ENCODE measurements at places on chromosomes 6 and 20. TPM values are rescaled to one million over a fixed set of nuclear protein-coding genes. Genes with fewer than 3 reads are reported as not detected.

GRCh38 chr6:40410821-40411220 lies 176.3 kb downstream of the LRFN2 start:
- no peak for DNase-seq

DNA sequence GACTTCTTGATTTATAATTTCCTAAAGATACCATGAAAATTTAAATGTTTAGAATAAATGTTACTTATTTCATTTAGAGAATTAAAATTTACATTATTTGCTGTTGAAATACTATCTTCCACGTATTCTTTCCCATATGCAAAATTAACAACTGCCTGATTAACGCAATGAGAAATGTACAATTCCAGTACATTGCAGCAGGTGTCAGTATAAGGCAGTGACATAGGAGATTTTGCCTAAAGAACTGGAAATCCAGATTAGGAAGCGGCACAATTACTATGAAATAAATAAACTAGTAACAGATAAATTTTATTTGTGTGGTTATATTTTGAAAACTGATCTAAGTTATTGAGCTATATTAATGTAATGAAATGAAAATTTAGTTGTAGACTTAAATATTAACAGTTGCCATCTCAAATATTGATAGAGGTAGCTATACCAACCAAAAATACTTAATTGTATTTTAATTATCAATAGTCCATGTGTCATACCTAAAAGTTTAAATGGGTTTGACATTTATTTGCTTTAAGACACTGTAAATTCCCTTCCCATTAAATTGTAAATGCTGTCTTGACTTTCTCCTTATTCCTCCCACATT lies 300.2 kb downstream of the UTRN start:
- DNase-seq: no peak

- DNase-seq: no peak
These were observed 5.5 kb downstream of the NT5DC1 start for GRCh38 chr6:116106146-116106545.

- no peak for DNase-seq
These were observed 105.0 kb downstream of the PREX1 start for GRCh38 chr20:48722737-48723191.

- DNase-seq: no peak
These were observed 40.3 kb upstream of the TENT5A start for GRCh38 chr6:81792826-81793225.

DNA sequence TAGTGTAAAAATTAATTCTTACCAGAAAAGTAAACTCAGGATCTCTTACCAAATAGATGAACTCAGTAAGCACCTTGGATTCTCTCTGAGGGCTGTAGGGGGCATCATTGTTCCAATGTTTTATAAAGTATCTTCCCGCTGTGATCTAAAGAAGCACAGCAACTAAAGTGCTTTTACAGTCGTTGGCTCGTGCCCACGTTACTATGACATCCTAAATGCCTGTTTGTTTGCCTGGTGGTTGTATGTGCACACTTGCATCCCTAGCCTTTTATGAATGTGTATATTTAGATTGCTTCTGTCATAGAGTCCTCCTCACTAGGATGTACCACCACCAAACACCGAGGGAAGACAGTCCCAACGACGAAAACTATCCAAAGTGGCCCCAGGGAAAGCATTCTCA lies 34.5 kb downstream of the SLX4IP start:
- peak; percentile 58 for DNase-seq

DNA sequence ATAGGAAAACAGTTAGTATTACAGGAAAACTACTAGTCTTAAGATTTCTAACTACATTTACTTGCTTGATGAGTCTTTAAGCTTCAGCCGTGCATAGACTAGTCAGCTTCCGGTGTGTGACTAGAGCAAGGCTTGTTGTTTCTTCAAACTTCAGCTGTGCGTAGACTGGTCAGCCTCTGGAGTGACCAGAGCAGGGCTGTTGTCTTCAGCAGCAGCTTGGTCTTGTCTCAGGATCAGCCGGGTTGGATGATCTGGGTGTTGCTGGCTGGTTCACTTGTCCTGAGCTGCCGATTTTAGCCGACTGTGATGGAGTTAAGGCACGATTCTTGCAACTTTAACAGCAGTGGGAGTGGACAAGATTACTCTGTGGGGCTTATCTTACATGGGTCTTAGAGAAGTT lies 44.7 kb downstream of the HLA-C start:
- DNase-seq: no peak

- DNase-seq: no peak
These were observed 40.8 kb downstream of the ITCH start for GRCh38 chr20:34403908-34404307.

GRCh38 chr6:37600312-37600916 lies 97.3 kb downstream of the MDGA1 start:
- no peak for DNase-seq

DNA sequence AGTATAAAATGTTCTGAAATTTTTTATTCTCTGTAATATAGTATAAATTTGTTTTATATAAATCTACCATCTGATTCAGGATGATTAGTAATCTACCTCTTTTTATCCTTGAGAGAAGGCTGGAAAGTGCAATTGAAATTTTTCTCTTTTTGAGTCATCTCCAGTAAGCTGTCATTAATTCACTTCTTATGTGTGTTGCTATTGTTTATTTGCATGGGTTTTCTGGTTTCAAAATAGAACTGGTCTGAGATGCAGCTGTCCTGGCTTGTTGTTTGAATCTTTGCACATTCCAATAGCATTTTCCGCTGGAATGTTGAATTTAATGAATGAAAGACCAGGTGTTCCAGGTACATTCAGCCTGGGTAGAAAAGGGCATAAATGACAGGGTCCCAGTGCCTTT lies 24.3 kb upstream of the TAB2 start:
- peak; percentile 60 for DNase-seq

DNA sequence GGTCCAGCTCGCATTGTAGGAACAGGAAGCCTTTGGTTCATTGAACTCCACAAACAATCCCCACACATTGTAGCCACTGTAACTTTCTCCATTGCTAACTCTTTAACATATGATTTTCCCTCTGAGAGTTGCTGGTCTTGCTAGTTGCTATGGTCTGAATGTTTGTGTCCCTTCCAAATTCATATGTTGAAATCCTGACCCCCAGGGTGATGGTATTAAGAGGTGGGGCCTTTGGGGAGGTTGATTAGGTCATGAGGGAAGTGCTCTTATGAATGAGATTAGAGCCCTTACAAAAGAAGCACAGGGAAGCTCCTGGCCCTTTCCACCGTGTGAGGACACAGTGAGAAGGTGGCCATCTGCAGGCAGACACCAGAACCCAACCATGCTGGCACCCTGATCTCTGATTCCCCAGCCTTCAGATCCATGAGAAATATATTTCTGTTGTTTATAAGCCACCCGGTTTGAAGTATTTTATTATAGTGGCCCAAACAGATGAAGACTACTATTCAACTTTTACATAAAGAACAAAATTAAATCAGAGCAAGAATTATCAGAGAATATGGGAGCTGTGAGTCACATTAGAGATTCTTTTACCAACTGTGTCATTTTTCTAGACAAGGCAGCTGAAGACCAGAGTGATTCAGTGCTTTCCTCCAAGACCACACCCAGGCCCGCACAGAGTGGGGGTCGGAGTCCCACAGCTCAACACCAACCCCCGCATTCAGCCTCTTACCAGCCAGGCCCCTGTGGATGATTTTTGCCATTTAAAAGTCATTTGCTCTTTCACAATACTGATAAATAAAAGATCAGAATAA lies 143.0 kb downstream of the SAMD5 start:
- DNase-seq: peak; percentile 77

DNA sequence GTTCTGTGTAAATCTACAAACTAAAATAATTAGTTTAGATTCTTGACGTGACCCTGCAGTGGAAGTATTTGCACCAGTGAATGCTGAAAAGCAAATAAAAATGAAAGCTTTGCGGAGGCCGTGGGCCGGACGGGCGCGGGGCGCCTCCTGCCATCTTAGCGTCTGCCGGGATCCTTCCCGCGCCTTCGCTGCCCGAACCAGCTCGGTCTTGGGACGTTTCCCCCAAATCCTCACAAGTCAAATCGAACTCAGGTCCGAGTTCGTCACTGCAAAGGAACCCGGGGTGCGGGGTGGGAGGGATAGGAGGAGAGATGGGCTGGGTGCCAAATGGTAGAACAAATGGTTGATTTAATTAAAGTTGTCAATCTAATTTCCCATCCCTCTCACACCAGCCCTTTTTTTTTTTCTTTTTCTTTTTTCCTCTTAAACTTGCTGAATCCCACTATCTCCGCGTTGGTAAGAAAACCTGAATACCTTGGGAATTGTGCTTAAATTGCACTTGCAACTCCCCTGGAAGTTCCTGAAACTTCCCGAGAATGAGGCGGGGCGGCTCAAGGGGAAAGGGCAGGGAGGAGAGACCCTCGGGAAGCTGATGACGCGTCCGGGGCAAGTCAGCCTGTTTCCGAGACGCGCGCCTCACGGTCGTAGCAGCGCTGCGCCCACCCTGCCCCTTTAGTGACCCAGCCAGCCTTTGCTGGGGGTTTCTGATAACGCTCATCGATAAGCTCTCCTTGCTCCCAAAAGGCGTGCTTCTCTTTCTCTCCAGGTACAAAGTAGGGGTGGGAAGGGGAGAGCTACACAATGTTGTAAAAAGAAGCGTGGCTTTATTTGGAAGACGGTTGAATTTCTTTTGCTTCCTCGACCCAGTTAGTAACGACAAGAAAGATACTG lies 1.8 kb downstream of the GJA1 start:
- peak; percentile 61 for DNase-seq

GRCh38 chr6:47490676-47491075 lies 13.1 kb downstream of the CD2AP start:
- DNase-seq: no peak

DNA sequence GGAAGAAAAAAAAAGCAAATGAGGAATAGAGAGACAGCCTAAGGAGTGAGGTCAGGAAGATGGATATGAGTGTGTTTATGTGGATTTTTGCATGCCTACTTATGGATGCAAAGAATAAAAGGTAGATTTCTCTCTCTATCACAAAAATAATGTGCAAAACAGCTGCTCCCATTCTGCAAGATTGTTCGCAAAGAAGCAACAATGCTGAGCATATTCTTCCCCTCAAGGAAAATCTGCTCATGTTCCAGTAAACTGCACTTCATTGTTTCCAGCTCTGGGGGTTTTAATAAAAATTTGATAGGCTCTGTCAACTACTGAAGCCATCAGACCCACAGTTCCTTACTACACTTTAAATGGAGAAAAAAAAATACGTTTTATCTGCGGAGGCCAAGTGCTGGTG lies 177.3 kb downstream of the COL9A1 start:
- no peak for DNase-seq

DNA sequence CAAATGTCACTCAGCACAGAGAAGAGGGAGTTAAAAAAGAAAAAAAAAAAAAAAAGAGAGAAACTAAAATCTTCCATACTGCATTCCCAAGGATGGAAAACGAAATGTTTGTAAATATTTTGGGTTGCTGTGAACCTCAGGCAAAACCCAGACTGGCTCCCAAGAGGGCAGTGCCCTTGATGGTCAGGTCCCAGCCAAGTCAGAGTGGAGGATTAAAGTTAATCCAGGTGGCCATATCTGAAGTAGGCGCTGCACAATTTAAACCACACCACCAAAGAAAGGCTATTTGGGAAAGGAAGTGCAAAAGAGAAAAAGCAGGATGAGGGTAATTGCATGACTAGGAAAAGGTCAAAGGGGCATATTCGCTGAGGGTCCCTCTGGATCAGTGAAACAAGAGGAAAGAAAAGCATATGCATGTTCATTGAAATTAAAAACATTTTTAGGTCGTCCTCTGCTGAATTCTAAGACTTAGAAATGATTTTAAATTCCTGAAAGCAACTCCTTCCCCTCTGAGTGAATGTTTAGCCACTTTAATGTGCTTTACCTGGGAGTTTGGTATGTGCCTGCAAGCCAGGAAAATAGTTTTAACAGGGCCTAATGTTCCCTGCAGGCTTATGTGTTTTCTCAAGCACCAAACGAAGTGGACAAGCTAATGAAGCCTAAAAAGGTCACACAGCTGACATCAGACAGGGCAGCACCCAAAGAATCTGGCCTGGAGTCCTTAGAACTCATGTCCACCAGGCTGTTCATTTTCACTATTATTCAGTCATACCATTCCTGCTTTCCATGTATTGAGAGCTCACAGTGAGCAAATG lies 159.1 kb downstream of the HACE1 start:
- no peak for DNase-seq

DNA sequence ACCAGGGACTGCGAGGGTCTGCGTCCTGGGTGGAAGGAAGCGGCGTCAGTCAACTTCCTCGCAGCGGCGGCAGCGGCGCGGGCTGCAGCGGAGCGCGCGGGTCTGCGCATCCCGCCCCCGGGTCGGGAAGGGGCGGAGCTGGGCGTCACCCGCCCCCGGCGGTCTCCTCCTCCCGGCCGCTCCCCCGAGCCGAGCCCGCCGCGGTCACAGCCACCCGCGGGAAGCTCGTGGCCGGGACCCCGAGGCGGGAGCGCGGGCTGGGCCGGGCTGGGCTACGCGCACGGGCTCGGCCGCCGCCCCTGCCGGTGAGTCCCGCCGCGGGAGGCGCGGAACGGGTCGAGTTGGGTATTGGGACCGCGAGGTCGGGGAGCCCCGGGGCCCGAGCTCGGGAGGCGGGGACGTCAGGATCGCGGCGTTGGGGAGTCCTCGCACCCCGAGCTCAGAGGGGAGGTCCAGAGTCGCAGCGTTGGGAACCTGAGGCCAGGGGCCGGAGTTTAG lies at the start of gene PAQR8:
Gene PAQR8 (plus strand): TSS at position 207 of the 498 bp plus-strand sequence. CDS start 41,063 bp downstream, outside the sequence.
- DNase-seq: peak; percentile 71

DNA sequence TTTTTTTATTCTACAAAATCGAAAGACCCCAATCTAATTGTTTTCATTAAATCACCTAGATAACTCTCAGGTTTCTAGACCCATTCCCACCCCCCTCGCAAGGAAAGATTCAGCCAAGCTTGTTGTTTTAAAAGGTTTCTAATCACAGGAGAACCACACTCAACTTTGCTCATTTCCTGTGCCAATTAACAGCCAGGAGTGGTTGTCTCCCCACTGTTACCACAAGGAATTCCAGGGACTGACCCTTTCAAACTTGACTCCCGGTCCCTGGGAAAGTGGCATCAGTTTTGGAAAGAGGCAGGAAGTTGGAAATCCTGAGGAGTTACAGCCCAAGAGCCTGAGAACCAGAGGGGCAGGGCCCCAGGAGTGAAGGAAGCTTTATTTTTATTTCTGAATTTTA lies 561.3 kb upstream of the JAG1 start:
- DNase-seq: peak; percentile 66

- DNase-seq: peak; percentile 73
These were observed 33.4 kb downstream of the PRDM1 start for GRCh38 chr6:106119546-106119945.

Gene SLC22A16
- not detected for total RNA-seq

Gene HSPA1L
- total RNA-seq: 0.87 TPM

Gene CCDC170
- total RNA-seq: 0.61 TPM

Gene NHLRC1
- 1.3 TPM for total RNA-seq

Gene CRISP3
- total RNA-seq: not detected
